Stimulated activated CD8-positive, alpha-beta memory T cell treated with anti-CD3 and anti-CD28 coated beads, Interleukin-4, amount 100 ng/mL, for 4 hours (primary cell): ENCODE measurements at places on chromosomes 5 and 9.

- DNase-seq = no peak
Observed at GRCh38 chr5:88092358-88092757, 176.3 kb downstream of the TMEM161B start.

GRCh38 chr5:56585999-56586691 lies 229.2 kb upstream of the MAP3K1 start:
- DNase-seq = no peak

GRCh38 chr5:153562189-153562588 lies 71.7 kb downstream of the GRIA1 start:
- no peak for DNase-seq

GRCh38 chr5:72234265-72234700 lies 85.8 kb downstream of the MRPS27 start:
- peak; percentile 10 for DNase-seq

- no peak for DNase-seq
Observed at GRCh38 chr5:75890546-75890945, 173.3 kb upstream of the POC5 start.

DNA sequence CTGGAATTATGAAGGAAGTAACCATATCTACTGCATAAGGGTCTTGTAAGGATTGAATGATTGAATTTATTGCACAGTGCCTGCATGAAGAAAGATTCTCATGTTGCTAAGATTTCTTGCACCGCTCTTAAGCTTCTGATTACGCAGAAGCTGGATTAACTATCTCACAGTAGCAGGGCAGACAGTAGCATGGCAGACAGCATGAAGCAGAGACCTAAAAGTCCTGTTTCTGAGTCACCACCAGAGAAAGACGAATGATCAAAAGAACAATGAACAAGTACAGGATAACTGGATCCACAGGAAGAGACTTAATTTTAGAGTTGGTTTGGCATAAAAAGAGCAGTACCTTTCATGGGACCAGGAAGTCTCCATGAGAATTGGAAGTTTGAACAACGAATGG lies 142.4 kb downstream of the MAPKAP1 start:
- DNase-seq = no peak

DNA sequence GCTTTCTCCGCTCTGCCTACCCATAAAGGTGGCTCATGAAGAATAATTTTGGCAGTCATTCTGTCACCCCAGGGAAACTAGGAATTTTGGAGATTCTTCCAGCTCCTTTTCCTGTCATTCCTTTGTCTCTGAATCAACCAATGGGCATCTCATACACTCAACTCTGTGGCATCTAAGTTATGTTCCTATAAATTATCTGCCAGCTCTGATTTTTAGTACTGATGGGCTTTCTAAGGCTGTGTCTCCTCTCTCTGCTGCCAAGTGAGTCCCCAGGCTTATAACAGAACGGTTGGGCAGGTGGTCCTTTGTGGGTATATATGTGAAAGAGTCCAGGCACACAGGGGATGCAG lies 226.8 kb downstream of the NMUR2 start:
- DNase-seq = no peak

- no peak for DNase-seq
Observed at GRCh38 chr9:127706836-127707241, at the start of gene CFAP157. Gene CFAP157 (plus strand): TSS chr9:127706988. CDS start chr9:127707032, 44 bp downstream.

DNA sequence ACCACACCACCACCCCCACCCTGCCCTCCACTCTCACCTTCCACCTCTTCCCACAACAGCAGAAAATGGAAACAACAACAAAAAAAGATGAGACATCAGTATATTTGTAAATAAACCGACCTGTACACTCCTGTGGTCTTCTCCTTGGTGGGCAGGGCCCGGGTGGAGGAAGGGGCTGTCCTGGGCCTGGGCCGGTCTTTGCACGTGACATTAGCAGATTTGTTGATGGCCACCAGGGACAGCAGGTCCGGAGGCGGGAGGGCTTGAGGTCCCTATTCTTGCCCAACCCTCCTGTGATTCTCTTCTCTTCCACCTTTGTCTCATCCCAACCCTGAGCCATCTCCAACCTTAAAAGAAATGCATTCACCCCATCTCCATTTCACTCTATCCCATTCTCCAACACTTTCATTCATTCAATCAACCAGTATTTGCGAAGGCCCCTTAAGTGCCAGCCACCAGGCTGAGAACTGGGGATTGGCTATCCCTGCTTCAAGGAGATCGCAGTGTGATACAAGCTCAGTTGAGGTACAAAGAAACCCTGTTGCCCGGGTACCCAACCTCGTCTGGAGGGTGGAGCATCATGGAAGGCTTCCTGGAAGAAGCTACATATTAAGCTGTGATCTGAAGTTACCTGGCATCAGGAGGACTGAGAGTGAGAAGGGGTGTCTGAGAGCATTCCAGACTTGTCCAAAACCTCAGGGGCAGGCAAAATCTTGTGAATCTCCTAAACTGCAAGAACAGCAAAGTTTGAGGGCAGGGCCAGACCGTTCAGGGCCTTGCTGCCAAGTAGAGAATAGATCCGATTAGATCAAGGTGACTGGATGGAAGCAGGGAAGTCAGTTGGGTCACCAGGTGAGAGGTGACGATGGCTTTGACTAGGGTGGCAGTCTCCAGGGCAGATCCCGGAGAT lies 87.4 kb downstream of the LMX1B start:
- no peak for DNase-seq

DNA sequence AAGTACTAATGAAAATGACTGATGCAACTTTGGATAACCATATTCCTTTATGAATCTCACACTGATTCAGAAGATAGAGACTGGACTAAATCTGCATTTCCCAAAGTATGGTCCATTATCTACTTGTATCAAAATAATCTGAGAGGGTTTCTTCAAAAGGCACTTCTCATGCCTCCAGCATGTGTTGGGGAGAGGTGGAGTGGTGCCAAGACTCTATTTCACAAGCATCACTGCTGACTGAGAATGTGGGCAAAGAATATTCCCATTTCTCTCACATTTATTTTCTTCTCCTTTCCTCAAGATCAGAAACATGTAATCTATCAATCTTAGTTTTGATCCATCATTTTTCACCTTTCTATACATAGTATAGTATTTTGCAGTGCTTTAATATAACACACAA lies 135.4 kb downstream of the GABRB2 start:
- no peak for DNase-seq

DNA sequence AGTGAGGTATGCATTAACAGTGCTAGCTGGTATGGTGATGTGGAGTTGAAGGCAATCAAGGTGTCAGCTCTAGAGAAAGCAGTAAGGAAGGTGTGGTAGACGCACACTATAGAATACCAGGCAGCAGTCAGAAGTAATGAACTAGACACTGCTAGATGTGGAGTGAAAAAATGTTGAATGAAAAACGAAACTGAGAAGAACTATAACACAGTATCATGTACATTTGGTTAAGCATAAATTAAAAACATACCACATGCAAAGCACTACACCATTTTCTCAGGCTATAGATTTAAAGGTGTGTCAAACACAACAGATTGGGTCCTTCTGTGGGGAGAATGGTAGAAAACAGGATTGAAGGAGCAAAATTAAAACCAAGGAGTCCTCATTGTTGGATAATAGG lies 15.4 kb downstream of the ZNF622 start:
- no peak for DNase-seq

GRCh38 chr9:132288361-132288760 lies 66.4 kb downstream of the SETX start:
- DNase-seq = no peak

DNA sequence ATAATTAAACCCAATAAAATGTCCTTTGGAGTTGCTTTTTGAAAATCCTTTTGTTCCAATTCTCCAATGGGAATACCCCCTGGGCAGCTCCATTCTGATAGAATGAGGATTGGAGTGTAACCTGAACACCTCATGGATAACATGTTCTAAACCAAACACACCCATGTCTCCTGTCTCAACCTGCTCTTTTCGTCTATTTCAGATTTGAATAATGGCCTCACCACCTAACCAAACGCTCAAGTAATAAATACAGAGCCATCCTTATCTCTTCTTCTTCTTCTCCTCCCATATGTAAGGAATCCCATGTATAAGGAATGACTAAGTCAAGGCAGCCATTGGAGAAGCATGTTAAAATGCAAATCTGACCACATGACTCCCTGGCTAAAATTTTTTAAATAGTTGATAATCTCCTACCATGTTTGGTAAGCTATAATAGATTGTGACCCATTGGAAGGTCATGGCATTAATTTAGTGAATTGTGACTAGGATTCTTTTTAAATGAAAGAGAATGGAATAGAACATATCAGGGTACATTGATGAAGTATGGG lies 26.0 kb downstream of the ELL2 start:
- no peak for DNase-seq

- DNase-seq = no peak
Observed at GRCh38 chr5:71533615-71534014, 53.5 kb upstream of the MCCC2 start.

DNA sequence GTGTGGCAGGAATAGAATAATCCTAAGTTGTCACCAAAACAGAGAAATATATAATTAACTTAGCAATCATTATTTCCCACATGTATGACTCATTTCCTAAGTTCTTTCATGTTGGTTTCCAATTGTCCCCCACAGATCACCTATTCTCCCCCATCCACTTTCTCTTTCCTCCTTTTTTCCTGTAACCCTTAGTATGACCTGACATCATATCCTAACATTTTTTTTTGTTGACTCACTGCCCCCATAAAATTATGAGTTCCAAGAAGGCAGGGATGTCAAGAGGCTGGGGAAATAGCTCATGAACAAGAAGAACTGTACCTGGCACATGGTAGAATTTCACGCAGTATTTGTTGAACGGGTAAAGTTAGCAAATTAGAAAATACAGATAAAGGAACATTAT lies 186.7 kb downstream of the DCP2 start:
- DNase-seq = no peak

DNA sequence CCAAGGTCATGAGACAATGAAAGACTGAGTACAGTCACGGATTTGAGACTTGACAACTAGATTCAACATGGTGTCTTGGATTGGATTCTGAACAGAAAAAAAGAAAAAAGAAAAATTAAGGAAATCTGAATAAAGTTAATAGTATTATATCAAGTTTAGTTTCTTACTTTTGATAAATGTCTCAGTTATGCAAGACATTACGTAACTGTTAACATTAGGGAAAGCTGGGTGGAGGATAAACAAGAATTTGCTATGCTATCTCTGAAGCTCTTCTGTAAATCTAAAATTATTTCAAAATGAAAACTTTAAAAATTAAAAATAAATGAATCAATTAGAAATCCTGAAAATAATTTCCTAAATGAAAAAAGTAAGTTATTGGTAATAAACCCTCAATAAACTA lies 14.4 kb upstream of the DCAF12 start:
- no peak for DNase-seq

DNA sequence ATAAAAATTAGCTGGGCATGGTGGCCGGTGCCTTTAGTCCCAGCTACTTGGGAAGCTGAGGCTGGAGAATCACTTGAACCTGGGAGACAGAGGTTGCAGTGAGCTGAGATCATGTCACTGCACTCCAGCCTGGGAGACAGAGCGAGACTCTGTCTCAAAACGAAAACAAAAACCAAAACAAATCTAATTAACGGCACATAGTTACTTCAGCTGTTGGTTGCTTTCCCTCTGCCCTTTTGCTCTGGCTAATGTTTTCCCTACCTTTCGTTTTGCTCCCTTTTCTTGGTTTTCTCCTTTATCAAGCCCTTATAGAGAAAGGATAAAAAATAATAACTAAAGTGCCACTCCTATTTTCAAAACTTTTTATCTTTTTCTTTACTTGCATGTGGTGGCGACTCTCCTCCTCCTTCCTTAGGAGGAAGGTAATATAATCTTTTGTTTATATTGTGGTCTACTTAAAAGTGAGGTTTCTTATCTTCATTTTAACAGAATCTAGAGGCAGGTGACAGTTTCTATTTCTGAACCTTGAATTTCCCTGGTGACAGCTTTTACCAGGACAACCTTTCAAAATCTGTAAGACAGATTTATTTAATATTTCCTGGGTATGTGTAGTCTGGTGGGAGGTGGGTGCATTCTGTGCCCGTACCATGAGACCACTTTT lies 125.4 kb downstream of the ARHGEF28 start:
- no peak for DNase-seq

DNA sequence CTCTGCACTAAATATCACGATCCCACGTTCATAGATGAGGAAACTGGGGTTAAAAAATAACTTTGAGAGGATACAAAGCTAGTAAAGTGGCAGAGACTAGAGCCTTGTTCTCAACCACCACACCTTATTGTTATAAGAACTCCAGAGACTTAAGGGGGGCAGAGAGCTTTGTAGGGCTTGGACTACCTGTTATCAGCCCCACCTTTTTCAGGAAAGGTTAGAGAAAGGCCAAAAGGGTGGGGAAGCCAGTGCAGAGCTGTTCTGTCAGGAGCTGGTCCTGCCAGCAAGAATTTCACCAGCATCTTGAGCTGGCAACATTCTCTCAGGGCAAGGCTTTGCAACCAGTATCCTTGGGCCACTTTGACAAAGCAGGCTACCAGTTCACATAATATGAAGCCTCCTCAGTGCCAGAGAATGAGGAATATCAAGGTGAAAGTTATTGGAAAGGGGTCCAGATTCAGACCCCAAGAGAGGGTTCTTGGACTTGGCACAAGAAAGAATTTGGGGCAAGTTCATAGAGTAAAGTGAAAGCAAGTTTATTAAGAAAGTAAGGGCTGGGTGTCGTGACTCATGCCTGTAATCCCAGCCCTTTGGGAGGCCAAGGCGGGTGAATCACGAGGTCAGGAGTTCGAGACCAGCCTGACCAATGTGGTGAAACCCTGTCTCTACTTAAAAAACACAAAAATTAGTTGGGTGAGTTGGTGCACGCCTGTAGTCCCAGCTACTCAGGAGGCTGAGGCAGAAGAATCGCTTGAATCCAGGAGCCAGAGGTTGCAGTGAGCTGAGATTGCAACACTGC lies 66.2 kb upstream of the CLINT1 start:
- no peak for DNase-seq

DNA sequence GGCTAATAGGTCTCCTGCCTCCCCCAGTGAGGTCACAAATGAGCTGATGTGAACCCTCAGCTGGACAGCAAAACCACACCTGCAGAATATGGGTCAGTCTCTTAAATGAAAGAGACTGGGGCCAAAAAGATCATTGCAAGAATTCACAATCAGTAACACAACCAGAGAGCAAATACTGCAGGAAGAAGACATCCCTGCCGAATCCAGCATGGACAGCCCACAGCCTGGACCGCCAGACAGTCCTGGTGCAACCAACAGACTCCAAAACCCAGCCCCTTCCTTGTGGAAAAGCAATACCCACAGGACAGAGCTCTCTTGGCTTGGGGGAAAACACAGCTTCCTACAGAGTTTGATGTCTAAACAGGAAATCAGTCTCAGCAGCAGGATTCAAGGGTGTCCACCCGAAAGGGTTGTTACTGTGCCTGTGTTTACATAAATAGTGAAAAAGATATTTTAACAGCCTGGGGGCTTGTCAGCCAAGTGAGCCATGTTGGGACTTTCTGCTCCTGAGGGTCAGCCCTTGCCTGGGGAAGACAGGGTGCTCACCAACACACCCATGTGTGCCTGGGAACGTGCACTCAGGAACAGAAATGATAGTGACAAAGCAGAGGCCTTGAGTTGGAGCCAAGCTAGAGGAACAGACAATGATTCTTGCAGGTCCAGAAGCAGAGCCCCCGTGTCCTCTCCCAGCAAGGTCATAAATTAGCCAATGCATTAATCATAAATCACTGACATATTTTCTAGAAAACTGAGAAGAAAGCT lies 106.2 kb downstream of the SEMA5A start:
- DNase-seq = no peak

GRCh38 chr9:128921881-128922763 lies 1.3 kb downstream of the PHYHD1 start:
- no peak for DNase-seq
